ENCODE measurements at places on chromosomes 13 and 19. TPM values are rescaled to one million over a fixed set of nuclear protein-coding genes. Genes with fewer than 3 reads are reported as not detected.

Gene DNAAF3
- 1.5 TPM for total RNA-seq

DNA sequence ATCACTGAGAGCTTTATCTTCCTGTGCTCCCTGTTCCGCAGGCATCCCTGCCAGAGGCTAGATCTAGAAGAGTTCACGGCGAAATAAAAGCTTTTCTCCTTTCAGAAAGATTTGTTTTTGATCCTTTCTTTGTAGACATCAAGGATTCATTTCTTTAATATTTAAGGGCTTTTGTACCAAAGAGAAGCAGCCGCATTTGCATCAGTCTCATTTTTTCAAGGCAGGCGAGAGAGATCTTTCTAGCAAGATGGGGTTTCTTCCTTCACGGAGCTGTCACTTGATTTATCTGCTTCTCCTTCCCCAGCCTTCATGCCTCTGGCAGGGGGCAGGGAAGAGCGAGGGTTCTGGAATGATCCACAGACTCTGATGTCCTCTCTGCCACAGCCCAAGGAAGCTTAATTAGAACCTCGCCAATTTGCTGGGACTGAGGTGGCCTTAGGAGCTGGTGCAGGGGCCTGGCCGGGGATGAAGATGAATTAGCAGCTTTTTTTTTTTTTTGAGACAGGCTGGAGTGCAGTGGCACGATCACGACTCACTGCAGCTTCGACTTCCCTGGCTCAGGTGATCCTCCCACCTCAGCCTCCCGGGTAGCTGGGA is 40.0 kb downstream of the PIN1 start:
- DNase-seq: no peak

DNA sequence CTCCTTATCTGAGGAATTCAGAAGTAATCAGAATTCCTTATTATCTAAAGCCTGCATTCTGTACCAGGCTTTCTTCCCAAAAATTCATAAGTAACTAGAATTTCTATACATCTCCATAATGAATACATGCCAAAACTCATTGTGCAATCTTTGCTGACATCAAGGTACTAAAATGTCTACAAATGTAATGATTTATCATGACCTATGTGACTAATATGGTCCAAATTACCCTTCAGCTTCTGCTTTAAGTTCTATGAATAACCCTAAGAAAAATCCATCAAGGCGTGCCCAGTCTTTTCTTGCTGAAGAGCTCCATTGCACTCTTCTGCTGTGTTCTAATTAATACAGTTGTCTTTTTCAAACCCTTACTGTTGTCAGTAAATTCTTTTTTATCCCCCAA is 58.5 kb upstream of the SLITRK1 start:
- no peak for DNase-seq

GRCh38 chr19:1655131-1655981 is 2.9 kb upstream of the TCF3 start:
- no peak for DNase-seq

- DNase-seq: no peak
Measured at GRCh38 chr13:45063261-45063860, 56.9 kb upstream of the GTF2F2 start.

DNA sequence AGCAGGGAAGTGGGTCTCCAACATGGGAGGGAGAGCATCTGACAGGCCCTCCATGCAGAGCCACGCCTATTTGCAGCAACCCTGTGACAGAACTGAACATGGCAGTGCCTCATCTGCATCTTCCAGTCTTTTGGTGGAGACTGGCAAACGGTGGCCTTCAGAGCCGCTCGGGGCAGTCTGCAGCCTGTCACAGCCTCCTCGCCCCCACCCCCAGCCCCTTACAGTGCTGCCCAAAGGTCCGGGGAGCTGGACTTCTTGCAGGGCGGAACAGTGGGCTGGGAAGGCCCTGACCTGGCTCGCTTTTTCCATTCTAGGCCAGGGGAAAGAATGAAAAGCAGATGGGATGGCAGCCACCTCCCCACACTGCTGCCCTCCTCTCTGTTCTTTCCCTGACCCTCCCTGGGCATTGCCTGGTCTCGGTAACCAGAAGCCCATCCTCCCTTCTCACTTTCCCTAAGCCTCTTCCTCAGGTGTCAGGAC is 2.7 kb downstream of the CALM3 start:
- no peak for DNase-seq

DNA sequence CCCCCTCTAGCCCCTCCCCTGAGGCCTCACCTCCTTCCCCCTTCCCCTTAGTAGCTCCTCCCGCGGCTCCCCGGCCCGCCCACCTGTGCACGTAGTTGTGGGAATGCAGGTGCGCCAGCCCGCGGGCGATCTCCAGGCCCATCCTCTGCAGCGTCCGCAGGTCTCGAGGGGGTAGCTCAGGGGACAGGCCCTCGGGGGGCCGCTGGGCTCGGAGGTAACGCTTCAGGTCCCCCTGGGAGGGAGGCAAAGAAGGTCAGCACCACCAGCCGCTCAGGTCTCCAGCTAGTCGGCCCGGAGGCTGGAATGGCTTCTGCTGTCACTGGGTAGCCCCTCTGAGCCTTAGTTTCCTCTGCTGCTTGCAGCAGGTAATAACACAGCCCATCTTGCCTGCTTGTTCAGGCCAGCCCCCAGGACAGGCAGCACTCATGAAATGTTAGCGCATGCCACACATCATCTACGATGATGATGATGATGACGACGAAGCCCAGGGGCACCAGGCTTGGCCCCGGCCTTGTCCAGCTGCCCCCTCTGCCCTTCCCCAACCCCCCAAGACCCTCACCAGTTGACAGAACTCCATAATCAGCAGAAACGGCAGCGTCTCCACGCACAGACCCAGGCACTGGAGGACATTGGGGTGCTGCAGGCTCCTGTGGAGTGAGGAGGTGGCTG is 9.2 kb downstream of the LMTK3 start:
- no peak for DNase-seq

DNA sequence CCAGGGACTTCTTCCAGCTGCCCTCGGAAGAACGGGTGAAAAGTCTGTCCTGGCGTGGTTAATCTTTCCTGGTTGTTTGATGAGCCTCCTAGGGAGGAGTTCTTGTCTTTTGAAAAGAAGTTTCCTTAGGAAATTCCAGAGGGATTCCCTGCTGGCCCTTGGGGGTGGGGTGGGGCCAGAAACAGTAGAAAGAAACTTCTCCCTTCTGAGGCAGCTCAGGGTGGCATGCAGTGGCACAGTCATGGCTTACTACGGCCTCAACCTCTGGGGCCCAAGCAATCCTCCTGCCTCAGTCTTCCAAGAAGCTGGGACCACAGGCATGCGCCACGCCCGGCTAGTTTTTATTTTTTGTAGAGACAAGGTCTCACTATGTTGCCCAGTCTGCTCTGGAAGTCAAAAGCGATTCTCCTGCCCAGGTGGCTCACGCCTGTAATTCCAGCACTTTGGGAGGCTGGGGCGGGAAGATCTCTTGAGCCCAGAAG is 1.5 kb downstream of the ZNF101 start:
- no peak for DNase-seq
